SIG-M5 (cell line): ENCODE measurements at places on chromosomes 6 and 20.
A peak's percentile ranks its signal among the peaks of the same experiment; 100 is the strongest.

DNA sequence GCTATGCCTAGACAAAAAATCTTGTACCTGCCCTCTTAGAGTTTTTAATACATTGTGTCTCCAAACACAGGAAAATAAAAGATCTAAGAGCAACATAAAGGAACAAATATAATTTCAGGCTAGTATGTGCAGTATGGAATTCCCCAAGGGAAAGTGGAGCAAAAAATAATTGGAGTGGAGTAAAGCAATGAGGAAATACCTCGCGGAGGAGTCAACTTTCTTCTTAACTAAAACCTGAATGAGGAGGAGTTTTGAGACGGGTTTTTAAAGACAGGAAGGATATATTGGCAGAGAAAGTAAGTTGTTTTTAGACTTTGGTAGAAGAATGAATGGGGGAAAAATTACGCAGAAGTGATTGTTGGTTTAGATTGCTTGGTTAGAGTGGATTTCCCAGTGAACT, 14.0 kb downstream of the HIVEP1 start:
- DNase-seq, result no peak

DNA sequence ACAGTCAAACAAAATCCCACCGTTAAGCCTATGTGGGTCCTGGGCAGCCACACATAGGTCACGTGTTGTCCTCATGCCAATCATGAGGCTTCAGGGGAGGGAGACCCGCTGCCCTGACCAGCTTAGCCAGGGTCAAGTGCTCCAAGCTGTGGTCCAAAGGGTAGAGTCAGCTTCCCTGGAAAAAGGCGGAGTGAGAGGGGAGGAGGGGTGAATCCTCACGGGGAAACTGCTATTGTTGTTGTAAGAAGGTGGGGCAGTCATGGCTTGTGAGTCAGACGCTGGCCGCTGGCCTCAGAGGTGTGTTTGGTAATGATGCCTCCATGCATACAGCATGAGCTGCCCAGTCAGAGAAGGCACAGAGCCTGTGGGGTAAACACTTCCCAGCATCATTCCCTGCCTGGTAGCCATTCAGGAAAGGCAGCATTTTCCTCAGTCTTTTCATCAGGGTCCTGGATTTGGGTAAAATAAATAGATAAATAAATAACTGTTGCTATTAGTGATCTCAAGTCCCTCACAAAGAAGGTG, 8.7 kb downstream of the CST3 start:
- no peak for DNase-seq

DNA sequence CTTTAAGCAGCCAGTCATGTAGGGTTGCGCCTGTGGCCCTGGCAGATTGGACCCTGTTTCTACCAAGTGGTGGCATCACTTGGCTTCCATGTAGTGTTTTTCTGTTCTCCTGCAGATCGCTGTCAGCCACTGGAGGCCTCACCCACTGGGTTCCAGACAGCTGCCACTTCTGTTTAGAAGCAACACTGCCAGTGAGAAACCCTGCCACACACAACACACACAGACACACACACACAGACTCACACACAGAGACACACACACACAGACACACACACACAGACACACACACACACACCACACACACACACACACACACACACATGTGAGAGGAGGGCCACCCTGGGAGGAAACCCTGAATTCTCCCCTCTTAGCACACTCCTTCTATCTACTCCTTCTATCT, 51.8 kb downstream of the UTRN start:
- no peak for DNase-seq

DNA sequence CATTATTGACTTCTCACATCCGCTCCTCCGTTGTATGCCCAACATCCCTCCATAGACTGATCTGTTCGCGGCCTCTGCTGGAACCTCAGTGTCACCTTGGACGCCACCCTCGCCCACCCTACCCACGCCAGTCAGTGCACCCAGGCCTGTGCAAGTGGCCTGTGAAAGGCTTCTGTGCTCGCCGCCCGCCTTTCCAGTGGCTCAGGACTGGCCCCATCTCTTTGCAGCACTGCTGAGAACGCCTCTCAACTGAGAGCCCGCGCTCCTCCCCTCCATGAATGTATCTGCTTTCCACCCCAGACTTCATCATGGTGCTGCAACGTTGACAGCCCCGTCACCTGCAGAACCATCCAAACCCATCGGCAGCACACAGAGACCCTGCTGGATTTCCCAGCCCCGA, 227.3 kb upstream of the QKI start:
- DNase-seq, result no peak

DNA sequence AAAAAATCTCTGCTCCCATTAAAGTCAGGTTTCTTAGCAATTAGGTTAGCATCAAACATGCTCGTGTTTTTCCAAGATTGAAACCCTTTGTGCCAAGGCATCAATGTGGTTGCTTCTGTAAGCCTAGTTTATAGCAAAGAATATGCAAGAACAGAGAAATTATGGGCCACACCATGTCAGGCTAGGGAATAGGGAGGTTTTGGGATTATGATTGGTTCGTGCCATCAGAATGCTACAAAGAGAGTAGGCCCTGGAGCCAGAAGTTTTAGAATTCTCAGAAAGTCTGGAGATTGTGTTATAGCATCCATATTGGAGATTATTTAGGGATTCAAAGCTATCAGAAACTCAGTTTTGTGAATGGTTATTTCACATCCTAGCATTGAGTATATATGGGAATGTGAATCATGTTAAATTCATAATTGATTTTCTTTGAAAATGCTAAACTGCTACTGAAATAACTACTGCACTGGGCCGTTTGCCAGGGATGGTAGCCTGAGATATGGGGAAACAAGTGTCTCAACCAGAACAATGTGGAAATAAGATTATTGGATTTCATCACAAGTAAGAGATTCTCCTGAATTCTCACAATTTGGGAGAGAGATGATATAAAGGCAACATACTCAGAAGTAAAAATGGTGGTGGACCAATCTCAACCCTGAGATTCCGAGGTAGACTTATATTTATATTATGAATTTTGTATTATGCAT, 45.3 kb downstream of the ZNF292 start:
- no peak for DNase-seq

GRCh38 chr6:156857573-156857972, 80.4 kb downstream of the ARID1B start:
- DNase-seq, result no peak

- no peak for DNase-seq
Measured at GRCh38 chr6:17280138-17280537, 1.0 kb upstream of the RBM24 start.

GRCh38 chr6:154341336-154341735, 15.3 kb downstream of the IPCEF1 start:
- no peak for DNase-seq

DNA sequence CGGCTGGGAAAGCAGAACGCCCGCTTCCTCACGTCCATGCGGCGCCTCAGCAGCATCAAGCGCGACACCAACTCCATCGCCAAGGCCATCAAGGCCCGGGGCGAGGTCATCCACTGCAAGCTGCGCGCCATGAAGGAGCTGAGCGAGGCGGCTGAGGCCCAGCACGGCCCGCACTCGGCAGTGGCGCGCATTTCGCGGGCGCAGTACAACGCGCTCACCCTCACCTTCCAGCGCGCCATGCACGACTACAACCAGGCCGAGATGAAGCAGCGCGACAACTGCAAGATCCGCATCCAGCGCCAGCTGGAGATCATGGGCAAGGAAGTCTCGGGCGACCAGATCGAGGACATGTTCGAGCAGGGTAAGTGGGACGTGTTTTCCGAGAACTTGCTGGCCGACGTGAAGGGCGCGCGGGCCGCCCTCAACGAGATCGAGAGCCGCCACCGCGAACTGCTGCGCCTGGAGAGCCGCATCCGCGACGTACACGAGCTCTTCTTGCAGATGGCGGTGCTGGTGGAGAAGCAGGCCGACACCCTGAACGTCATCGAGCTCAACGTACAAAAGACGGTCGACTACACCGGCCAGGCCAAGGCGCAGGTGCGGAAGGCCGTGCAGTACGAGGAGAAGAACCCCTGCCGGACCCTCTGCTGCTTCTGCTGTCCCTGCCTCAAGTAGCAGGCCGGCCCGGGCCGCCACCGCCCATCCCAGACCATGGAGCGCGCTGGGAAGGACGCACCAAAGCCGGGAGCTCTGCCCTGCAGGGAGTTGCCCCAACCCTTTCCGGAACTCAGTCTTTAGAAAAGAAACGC, 36.7 kb downstream of the STX11 start:
- DNase-seq, result no peak

DNA sequence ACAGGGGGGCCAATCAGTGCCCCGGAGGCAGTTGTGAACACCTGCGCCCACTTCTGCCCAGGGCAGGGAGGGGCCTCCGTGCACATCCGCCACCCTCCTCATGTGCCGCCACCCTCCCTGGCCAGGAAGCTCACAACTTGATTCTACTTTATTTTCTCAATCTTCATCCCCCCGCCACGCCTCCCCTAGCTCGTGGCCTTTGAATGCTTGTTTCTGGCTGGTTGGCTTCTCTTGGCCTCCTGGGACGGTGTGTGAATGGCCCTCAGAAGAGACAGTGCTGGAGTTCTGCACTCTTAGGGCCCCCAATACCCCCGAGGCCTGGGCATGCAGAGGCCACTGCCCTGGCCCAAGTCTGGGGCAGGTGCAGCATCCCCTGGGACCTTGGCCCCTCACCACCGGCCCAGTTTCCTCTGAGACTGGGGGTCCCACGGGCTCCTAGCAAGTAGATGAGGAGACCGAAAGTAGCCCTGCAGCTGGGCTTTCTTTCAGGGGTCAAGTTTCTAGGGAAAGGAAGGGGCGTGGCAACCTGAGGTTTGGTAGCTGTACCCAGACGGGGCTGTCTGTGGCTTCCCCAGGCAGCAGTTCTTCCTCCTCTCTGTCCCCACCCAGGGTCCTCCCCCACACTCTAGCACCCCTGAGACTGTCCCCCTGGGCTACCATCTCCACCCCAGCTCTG, 1.3 kb downstream of the RGS19 start:
- no peak for DNase-seq

DNA sequence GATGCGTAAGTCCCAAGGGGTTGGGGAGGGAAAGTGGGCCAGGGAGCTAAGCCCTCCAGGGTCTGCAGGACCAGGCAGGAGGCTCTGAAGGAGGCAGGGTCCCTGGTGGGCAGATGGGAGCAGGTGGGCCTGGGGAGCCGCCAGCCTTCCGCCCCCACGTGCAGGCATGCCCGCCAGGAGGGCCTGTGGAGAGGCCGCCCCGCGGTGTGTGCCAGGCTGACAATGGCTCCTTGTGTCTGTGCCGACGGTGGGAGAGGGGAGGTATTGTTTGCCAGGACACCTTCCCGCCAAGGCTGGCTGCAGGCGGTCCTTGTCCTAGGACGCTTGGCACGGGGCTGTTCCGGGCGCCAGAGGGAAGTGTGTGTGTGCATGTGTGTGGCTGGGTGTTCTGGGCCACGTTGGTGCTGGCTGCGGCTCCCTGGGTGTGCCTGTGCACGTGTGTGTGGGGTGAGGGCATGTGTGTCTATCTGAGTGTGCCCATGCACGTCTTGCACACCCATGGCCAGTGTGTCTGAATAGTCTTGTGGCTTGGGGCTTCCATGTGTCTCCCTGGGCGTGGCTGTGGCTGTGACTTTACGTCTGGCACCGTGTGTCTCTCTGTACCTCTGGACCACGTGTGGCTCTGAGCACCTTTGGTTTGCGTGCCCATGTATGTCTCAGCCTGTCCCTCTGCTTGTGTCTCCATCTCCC, 153.0 kb downstream of the CEBPB start:
- DNase-seq, result no peak

GRCh38 chr20:11274141-11274594, 600.4 kb upstream of the JAG1 start:
- no peak for DNase-seq

- DNase-seq, result no peak
Measured at GRCh38 chr6:51616243-51616642, 471.2 kb downstream of the PKHD1 start.

DNA sequence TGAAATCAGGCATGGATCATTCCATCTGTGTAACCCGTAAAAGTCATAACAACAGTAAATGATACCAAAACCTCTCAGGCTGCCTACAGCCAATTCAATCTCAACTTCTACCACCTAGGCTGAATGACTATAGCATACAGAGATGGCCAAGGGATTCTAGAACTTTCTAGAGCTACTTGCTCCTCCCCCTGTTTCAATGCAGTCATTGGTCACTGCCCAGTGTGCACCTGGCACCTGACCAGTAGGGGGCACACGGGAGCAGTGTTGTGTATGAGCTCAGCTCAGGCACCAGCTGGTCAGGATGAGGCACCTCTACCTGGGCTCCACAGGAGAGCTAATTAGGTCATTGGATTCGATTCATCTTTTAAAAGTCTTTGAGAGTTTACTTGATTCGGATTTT, 86.2 kb downstream of the PLEKHG1 start:
- DNase-seq, result no peak

- no peak for DNase-seq
Measured at GRCh38 chr6:85685713-85686112, 43.0 kb upstream of the SYNCRIP start.

- DNase-seq, result no peak
Measured at GRCh38 chr6:1915226-1915625, 305.5 kb downstream of the FOXC1 start.

GRCh38 chr6:108091288-108091687, 16.7 kb upstream of the OSTM1 start:
- DNase-seq, result no peak

DNA sequence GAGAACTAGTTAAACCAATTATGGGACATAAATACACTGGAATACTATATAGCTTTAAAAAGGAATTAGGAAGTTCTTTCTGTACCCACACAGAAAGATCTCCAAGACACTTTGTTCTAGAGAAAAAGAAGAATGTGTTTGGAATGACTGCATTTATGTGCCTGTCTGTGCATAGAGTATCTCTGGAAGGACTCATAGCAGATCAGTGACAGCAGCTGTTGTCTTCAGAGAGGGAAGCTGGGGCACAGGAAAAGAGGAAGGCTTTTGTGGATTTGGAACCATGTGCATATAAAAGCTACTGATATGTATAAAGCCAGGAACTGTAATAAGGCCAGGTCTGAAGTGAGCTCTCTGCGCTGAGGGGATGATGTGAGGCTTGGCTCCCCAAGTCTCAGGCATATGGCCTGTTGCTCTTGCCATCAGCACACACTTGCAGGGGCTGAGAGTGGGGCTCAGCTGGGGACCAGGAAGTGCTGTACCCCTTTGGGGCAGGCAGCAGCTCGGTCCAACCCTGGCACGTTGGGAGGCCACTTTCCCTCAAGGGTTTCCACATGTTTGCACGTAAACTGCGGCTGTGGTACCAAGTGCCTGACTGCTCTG, 31.8 kb upstream of the CCDC167 start:
- no peak for DNase-seq

DNA sequence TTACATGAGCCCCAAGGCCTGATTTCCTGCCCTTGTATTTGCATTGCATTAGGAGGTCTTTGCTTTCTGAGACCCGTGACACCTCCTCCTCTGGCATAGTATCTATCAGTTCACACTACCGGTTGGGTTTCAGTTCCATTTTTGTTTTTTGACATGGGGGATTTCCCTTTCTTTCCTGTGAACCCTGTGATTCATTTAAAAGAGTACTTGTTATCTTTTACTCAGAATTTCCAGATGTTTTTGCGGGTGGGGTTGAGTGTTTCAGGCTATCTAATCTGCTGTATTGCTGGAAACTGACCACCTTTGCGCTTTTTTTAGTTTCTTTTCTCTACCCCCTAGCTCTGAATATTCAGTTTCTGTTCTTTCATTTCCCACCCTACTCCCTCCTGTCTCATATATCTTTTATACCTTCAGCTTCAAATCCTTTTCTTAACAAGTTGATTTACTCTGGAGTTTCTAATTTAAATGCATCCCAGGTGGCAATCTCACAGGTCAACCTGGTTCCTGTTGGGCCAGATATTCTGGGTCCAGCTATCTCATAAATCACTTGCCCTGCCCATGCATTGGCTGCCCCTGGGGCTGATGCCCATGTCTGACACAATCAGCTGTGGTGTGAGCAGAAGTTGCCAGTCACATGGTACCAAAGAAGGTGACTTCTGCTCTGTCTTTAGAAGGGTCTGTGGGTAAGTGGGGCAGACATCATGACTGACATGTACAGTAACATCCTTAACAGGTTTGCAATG, 14.3 kb upstream of the NCOA3 start:
- DNase-seq, result peak; percentile 49
